ENCODE measurements at places on chromosomes 11 and 22.

DNA sequence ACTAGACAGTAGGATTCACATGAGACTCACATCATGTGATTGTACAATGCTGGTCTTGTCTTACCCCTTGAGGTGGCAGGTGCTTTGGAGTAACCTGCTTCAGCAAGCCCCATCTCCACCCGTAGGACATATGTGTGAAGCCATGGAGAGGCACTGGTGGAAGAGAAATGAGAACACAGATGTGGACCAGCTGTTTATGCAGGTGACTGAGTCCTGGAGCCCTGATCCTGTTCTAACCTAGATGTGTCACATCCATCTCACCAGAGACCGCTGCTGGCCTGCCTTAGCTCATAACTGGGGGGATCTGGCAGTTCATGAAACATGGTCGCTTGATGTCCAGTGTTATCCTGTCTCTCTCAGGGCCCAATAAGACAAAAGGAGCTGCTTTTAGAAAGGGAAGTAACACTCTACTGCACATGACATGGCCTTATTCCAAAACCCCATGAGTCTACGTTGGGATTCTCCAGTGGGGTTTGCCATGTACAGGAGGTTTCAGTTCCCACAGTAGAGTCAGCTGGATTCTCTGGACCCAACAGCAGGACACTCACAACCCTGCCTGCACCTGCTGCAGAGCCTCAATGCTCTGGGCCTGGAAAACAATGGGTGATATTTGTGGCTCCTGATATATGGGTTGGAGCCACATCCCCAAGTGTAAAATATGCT lies 62.0 kb downstream of the GGTLC2 start:
- H3K27me3 ChIP-seq, result no peaks in the 10 kb centered on the region
- no peak overlapping the region for H3K27ac ChIP-seq
- H3K4me1 ChIP-seq, result peaks cover 25% of the 10 kb centered on the region
- H3K4me3 ChIP-seq, result no peak overlapping the region

- H3K4me3 ChIP-seq, result no peak overlapping the region
- no peaks in the 10 kb centered on the region for H3K36me3 ChIP-seq
- peaks cover 10% of the 10 kb centered on the region for H3K4me1 ChIP-seq
- H3K27ac ChIP-seq, result no peak overlapping the region
- peak; percentile 20 for DNase-seq
- peaks cover 56% of the 10 kb centered on the region for H3K27me3 ChIP-seq
Measured at GRCh38 chr11:35618497-35619115, 346 bp downstream of the FJX1 start.

DNA sequence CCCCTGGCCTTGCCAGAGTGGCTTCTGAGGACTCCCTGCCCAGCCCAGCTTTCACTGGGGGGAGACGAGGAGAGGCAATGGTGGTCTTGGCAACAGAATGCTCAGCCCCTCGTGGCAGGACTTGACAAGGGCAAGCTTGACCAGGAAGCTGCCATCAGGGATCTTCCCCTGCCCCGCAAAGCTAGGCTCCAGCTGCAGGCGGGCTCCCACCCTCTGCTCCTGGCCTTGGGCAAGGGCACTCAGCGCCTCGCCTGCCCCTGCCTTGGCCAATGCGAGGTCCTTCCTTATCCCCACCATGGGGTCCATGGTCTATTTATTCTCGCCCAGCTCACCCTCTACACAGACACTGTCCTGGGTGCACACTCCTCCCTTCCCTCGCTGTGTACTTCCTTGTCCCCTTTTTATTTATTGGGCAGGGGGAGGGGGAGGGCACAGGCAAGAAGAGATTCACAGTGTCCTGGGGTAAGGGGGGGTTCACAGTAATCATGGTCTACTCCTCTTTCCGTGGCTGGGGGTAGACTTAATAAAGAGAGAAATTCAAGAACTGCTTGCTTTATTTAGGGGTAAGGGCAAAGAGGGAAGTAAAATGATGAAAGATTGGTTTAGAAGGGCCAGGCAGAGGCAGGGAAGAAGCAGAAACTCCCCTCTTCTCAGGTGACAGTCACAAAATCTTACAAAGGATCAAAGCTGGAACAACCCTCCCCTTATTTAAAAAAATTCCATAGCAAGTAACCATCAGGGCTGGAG lies 1.6 kb downstream of the GPHA2 start:
- DNase-seq, result no peak
- H3K36me3 ChIP-seq, result no peaks in the 10 kb centered on the region
- H3K4me3 ChIP-seq, result no peak overlapping the region
- peaks cover 5% of the 10 kb centered on the region for H3K27me3 ChIP-seq
- H3K27ac ChIP-seq, result peak overlapping the region; percentile 47

- peaks cover 9% of the 10 kb centered on the region for H3K36me3 ChIP-seq
- peaks cover 58% of the 10 kb centered on the region for H3K4me1 ChIP-seq
- no peak for DNase-seq
- H3K27ac ChIP-seq, result no peak overlapping the region
- no peak overlapping the region for H3K4me3 ChIP-seq
- no peaks in the 10 kb centered on the region for H3K27me3 ChIP-seq
Measured at GRCh38 chr11:65606876-65607613, 7.0 kb downstream of the MAP3K11 start.

DNA sequence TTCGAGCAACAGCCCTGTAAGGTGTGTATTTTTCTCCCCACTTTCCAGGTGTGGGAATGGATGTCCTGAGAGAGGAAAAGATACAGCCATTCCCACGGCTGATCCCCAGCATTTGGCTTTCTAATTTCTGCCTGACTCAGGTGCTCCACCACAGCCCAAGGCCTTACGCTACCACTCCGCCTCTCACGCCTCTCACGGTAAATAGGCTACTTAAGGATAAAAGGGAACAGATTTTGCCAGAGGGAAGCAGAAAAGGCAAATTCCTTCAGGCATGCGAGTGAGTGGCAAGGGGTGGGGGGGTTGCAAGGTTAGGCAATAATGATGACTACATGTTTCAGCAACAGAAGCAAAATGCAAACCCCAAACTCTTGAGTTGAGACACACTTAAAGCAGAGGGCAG lies 9.2 kb downstream of the PVALB start:
- H3K36me3 ChIP-seq, result no peaks in the 10 kb centered on the region
- peaks cover 4% of the 10 kb centered on the region for H3K4me1 ChIP-seq
- H3K27ac ChIP-seq, result no peak overlapping the region
- no peak for DNase-seq
- no peak overlapping the region for H3K4me3 ChIP-seq

GRCh38 chr11:293271-293851 lies 4.4 kb downstream of the PGGHG start:
- H3K27ac ChIP-seq, result no peak overlapping the region
- peaks cover 11% of the 10 kb centered on the region for H3K27me3 ChIP-seq
- H3K4me1 ChIP-seq, result peaks cover 12% of the 10 kb centered on the region
- DNase-seq, result no peak
- H3K36me3 ChIP-seq, result no peaks in the 10 kb centered on the region

- no peaks in the 10 kb centered on the region for H3K27me3 ChIP-seq
- peaks cover under 1% of the 10 kb centered on the region for H3K36me3 ChIP-seq
- H3K4me3 ChIP-seq, result no peak overlapping the region
- H3K4me1 ChIP-seq, result no peaks in the 10 kb centered on the region
- H3K27ac ChIP-seq, result no peak overlapping the region
Measured at GRCh38 chr11:26976389-26976788, 17.5 kb upstream of the FIBIN start.

GRCh38 chr11:70415191-70415590 lies 16.9 kb downstream of the CTTN start:
- H3K36me3 ChIP-seq, result no peaks in the 10 kb centered on the region
- DNase-seq, result no peak
- peaks cover 78% of the 10 kb centered on the region for H3K27me3 ChIP-seq

DNA sequence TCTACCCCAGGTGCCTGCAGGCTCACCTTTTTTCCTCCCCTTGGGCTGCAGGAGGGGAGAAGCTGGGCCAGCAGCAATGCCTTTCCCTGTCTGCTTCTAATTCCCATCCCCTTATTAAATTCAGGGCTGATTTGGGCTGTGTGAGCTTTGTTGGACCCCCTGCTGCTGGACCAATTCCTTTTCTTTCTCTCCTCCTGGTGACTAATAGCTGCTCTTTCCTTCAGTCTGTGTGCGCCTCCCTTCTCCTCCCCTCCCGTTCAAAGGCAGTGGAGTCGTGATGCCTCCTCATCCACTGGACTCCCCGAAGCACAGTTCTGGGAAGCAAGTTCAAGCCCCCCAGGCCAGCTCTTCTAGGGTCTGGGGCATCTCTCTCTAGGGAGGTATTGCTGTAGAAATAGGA lies 567.9 kb upstream of the CADM1 start:
- no peak overlapping the region for H3K27ac ChIP-seq
- no peaks in the 10 kb centered on the region for H3K36me3 ChIP-seq
- no peak overlapping the region for H3K4me3 ChIP-seq
- H3K4me1 ChIP-seq, result no peaks in the 10 kb centered on the region
- DNase-seq, result no peak
- H3K27me3 ChIP-seq, result peaks cover 21% of the 10 kb centered on the region

DNA sequence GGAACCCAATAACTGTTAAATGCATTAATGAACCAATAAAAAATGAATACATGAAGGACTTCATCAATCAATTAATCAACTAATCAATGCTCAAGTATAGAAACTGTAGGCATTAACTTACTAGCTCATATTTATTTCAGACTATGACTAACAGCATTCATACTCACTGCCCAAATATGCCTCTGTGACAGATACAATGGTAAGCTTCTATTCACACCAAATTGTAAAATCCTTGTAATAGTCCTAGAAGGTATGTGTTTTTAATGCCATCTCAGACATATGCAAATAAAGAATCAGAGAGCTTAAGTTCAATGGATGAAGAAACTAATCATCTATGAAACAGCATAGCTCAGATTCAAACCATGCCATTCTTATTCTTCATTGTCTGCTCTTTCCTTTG lies 1253.6 kb upstream of the TENM4 start:
- no peak overlapping the region for H3K27ac ChIP-seq
- H3K27me3 ChIP-seq, result no peaks in the 10 kb centered on the region
- no peak overlapping the region for H3K4me3 ChIP-seq
- H3K36me3 ChIP-seq, result no peaks in the 10 kb centered on the region
- H3K4me1 ChIP-seq, result no peaks in the 10 kb centered on the region
- DNase-seq, result no peak

GRCh38 chr11:87878373-87878825 lies 296.8 kb downstream of the RAB38 start:
- H3K36me3 ChIP-seq, result no peaks in the 10 kb centered on the region
- H3K27ac ChIP-seq, result no peak overlapping the region
- H3K4me1 ChIP-seq, result no peaks in the 10 kb centered on the region
- DNase-seq, result no peak
- H3K27me3 ChIP-seq, result no peaks in the 10 kb centered on the region

- no peaks in the 10 kb centered on the region for H3K27me3 ChIP-seq
- no peaks in the 10 kb centered on the region for H3K36me3 ChIP-seq
Measured at GRCh38 chr11:1415631-1416030, 25.9 kb downstream of the BRSK2 start.

DNA sequence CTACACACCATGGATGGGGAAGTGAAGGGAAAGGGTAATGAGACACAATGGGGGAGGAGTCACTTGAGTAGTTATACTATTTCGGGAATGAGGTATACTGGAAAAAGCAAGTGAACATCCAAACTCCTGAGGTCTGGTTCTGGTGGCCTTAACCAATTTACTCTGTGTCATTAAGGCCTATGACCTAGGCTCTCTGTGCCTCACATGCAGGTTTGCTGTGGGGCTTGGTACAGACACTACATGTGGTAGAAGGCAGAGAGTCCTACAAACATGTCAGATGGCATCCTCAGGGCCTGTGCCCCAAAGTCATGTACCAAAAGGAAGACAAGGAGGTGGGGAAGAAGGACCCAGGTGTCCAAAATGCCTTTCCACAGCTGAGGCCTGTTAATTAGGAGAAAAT lies 98.9 kb downstream of the TRIM29 start:
- no peaks in the 10 kb centered on the region for H3K36me3 ChIP-seq
- peaks cover 30% of the 10 kb centered on the region for H3K27me3 ChIP-seq
- no peak for DNase-seq

DNA sequence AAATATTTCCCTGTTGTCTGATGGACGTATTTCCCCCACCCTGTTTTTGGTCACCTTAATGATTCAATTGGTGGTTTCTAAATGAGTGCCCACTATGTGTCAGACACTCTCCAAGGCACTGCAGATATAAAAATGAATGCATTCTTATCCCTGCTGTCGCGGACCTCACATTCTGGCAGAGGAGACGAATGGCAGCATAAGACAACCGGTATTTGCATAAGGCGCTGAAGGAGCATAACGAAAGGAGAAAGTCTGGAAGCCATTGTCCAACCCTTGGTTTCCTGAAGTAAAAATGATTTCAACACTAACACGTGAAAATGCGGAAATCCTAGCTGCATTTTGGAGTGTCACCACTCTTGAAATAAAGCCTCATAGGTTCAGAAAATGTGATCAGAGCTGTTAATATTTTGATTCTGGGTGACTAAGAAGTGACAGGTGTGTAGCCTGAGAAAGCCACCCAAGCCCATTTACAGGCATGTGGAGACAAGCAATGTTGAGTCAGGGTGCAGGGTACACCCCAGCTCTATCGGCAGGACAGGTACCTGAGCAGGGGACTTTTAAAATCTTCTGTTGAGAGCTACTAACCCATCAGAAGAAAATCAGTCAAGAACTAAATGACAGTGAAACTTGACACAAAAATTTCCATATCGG lies 10.1 kb upstream of the GAB2 start:
- H3K4me1 ChIP-seq, result peaks cover 46% of the 10 kb centered on the region
- DNase-seq, result peak; percentile 22
- peak overlapping the region; percentile 60 for H3K4me3 ChIP-seq
- H3K27ac ChIP-seq, result peak overlapping the region; percentile 69

- no peak for DNase-seq
- H3K36me3 ChIP-seq, result peaks cover 34% of the 10 kb centered on the region
- no peak overlapping the region for H3K27ac ChIP-seq
- H3K27me3 ChIP-seq, result no peaks in the 10 kb centered on the region
- peaks cover 24% of the 10 kb centered on the region for H3K4me1 ChIP-seq
Measured at GRCh38 chr11:3990406-3990805, 104.2 kb upstream of the RRM1 start.

GRCh38 chr11:134032501-134033091 lies 36.3 kb upstream of the JAM3 start:
- no peak overlapping the region for H3K4me3 ChIP-seq
- no peaks in the 10 kb centered on the region for H3K36me3 ChIP-seq
- H3K4me1 ChIP-seq, result peaks cover 16% of the 10 kb centered on the region
- no peak overlapping the region for H3K27ac ChIP-seq
- peaks cover 62% of the 10 kb centered on the region for H3K27me3 ChIP-seq
- DNase-seq, result no peak

- no peak overlapping the region for H3K27ac ChIP-seq
- peak overlapping the region; percentile 81 for H3K4me3 ChIP-seq
- peaks cover 10% of the 10 kb centered on the region for H3K4me1 ChIP-seq
- no peak for DNase-seq
- peaks cover 44% of the 10 kb centered on the region for H3K27me3 ChIP-seq
Measured at GRCh38 chr11:94513091-94513490, 830 bp downstream of the C11orf97 start.

DNA sequence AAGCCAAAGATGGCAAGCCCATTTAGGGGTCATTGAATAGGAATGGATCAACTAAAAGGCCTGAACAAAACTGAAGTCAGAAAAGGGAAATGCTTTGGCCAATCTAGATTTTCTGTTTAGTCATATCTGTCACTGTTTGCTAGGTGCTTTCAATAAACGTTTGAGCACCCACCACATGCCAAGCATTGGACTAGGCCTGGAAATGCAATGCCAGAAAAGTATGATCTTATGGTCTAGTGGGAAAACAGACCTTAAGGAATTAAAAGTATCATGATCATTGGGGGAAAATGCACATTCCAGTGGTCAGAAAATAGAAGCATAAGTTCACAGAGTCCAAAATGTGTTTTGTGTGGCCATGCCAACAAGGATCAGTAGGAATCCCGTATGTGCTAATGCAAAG lies 76.8 kb upstream of the BIRC3 start:
- H3K27ac ChIP-seq, result no peak overlapping the region
- no peak overlapping the region for H3K4me3 ChIP-seq
